Activated T-cell treated with anti-CD3 and anti-CD28 coated beads, Interleukin-2, amount 50 U/mL, for 72 hours (primary cell): ENCODE measurements at places on chromosomes 5 and 9.

GRCh38 chr5:154595662-154596061 is 117.6 kb upstream of the HAND1 start:
- DNase-seq: no peak

- DNase-seq: no peak
Measured at GRCh38 chr5:174086751-174087150, 41.2 kb downstream of the NSG2 start.

DNA sequence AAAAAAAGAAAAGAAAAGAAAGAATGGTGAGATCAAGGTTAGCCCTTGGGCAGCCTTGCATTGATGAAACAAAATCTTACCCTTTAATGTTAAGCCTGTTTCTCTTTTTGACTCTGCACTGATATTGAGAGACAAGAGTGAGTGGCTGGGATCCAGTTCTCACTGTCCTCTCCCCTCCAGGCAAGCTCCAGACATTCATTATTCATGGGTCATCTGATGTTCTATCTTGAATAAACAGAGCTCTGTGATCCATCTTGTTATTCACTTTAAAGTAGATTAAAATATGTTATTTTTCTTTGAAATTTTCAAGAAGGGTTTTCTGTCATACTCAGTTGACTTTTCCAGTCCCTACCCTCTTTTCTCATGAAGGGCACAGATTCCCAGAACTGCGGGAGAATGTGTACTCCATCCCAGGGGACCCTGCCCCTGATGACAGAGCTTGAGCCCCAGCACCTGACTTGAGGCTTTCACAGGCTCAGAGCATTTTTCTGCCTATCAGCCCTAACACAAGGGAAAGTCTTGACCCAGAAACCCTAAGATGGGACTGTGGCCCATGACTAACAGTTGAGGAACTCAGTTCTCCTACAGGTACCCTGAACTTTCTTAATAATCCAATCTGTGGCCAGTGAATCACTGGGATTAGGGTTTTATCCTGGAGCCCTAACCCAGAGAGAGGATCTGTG is 24.1 kb downstream of the ACTL7B start:
- DNase-seq: no peak

DNA sequence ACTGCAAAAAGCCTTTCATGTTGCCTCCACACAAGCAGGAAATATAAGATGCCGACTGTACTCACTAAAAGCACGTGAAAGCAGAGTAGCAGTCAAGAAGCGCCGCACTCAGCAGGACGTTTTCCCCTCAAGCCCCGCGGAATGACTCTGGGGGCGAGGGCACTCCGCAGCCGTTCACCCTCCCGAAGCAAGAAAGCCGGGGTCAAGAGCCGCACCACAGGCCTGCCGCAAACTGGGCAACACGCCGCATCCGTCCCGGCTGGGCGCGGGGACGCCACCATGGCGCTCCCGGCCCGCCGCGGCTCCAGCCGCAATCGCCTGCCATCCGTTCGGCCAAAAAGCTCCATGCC is 364 bp downstream of the RPS6 start:
- DNase-seq: no peak
